ENCODE measurements at places on chromosomes 7 and 10.

DNA sequence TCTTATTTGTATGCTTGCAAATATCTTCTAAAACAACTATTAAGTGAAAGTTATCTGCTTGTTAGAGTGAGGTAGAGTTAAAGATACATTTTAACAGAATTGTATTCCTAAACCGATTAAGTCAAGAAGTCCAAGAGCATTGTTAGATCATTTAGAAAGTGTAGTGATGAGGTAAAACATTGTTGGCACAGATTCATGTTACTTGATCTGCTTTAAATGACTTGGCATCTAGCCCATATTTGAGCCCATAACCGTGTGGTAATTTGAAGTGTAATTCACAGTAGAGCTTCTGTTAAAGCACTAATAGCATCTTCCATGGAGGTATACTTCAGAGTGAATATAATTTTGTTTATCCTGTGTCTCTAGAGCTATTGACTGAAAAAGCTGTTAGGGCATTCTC, 62.1 kb downstream of the PTEN start:
- peak; percentile 28 for DNase-seq

GRCh38 chr10:60299961-60300883, 89.5 kb downstream of the ANK3 start:
- DNase-seq: no peak

DNA sequence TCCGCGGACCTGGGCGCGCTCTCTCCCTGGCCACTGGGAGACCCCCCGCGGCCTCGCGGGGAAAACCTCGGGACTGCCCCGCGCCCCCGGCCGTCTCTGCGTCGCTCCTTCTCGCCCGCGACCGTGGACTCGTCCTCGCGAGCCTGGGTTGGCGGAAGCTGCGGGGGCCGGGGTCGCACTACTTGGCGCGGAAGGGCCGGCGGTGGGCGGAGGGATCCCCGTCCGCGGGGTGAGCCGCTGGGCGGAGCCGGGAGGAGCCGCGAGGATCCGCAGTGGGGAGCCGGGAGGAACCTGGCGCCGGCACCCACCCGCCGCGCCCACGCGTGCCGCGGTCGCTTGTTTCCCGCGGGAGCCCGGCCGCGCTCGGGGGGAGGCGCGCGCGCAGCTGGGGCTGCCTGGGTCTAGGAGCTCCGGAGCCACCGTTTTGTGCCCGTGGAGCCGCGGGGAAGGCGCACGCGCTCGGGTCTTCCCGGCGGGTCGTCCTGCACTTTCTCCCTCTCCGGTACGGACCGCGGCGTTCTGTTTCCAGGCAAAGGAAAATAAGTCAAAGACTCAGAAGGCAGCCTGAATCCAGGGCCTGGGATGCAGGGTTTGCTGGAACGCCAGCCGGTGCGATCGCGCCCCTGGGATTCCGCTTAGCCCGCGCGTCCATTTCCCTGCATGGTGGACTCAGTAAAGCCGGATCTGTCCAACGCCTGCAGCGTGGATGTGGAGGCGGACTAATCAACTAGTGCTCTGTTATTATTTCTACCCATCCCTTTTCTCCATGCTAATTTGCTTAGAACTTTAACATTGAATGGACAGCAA, 28.7 kb upstream of the KMT2C start:
- DNase-seq: peak; percentile 73

GRCh38 chr7:105674200-105674920, 93.1 kb upstream of the EFCAB10 start:
- no peak for DNase-seq

- DNase-seq: no peak
These were observed 2.6 kb downstream of the CUX1 start for GRCh38 chr7:101819913-101820522.

DNA sequence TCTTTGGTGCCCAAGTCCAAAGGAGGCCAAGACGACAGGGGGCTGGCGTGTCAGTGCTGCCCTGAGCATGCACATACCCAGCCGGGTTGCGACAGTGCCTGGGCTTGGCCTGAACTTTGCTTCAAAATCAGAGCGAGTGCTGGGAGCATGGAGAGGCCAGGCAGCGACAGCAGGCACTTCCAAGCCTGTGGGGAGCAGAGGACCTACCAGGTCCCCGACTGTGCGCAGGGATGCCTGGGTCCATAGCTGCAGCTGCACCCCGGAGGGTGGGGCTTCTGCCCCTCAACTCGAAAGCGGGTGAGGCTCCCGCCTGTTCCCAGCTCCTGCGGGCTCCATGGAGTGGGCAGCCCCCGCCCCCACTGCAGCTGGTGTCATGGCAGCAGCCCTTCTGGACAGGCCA, 79.1 kb downstream of the HDAC9 start:
- DNase-seq: no peak

DNA sequence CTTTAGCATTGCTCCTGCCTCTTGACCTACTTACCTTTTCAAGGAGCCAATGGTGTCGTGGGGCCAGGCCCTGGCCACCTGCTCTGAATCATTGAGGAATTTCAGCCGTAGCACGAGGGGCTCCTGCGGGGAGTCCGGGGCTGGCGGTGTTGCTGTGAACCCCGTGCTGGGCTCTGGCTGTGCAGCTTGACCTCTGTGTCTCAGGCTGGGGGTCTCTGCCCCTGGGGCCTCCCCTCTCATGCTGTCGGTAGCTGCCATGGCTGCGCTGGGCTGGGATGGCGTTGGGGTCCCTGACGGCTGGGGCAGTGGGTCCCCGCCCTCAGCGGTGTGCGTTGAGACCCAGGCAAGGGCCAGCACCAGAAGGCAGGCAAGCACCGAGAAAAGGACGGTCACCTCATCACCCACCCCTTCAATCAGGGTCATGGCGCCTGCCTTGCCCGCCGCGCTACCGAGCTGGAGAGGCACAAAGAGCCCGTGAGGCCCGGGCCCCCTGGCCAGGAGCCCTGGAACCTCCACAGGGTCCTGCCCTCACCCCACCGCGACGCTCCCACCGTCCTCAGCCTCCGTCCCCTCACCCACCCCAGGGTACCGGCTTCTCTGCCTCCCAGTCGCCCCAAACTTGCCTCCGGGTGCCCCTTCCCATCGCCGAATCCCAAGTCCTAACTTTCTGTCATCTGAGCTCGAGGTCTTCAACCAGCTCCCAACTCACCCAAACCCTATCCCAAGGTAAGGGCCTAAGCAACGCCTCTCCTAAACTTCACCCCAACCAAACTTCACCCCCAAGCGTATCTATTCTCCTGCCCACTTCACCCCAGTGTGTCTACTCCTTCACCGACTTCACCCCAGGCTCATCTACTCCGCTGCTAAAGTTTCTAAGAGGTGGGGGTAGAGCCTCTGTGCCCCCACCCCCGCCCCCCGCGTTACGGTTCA, 887 bp downstream of the TMUB1 start:
- no peak for DNase-seq

DNA sequence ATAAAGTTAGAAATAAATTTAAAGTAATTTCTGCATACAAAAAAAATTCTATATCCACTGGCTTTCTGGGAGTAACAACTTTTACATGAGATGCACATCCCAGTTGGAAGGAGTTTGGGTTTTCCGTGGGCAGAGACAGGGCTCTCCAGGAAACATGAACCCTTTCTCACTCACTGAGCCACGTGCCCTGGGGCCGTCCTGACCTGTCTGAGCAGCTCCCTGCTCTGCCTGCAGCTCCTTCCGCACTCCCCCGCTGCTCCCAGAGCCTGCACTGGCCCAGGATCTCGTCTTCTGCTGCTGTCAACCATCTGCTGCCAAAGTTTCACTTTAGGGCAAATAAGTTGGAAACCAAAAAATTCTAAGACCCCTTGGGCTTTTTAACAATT, 169.1 kb downstream of the DIP2C start:
- DNase-seq: peak; percentile 28

DNA sequence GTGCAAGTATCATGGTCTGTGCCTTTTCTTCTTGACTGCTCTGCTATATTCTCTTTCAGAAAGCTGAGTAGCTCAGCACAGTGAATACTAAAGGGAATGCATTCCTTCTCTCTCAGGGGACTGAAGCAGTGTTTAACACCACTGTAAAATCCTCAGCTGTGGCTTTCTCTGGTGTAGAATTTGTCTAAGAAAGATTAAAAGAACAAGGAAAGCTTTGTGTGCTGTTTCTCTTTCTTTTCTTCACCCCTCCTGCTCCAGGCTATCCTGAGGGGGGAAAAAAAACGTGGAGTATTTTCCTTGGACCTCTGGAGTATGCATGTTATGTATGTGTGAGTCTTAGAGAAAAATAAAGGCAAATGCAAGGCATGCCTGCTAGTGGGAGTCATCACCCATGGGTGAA, 383.9 kb downstream of the AUTS2 start:
- no peak for DNase-seq

DNA sequence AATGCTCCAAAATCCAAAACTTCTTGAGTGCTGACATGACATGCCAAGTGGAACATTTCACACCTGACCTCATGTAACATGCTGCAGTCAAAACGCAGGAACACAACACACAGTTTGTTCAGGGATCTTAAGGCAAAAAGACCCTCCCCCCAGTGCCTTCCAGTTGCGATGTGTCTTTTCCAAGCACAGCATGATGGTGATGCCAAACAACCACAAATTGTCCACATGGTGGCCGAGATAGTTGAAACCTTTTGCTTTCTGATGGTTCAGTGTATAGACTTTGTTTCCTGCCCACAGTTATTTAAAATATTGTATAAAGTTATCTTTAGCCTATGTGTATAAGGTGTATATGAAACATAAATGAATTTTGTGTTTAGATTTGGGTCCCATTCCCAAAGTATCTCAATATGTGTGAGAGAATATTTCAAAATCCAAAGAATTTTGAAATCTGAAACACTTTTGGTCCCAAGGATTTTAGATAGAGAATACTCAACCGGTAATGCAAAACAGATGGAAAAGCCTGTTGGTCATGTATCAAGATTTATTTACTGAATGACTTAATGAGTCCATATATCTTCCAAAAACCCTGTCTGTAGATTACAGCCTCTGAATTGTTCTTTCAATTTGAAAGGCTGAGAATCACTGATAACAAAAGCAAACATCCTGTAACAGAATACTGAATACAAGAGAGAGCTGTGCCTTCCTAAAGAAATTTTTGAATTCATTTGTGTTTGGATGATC, 93.4 kb upstream of the OIT3 start:
- peak; percentile 21 for DNase-seq

DNA sequence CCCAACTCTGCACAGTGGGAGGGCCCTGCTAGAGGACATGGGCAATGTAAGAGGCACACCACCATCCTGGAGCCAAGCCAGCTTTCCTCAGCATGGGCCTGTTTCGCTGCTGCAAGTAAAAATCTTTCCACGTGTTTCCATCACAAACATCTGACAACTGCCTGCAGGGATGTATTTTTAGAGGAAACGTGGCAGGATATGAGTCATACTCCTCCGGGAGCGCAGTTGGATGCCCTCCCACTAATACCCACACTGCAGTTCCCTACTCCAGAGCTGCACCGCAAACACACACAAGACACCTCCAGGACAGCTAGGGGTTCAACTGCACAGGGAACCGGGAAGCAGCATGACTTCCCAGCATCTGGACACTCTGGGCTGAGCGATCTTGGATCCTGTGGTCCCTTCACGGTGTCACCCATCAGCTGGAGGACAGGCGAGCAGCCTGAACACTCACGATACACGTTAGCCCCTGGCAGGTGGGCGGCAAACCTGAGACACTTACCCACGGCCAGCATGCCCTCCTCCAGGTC, 26.1 kb downstream of the PLAC9 start:
- peak; percentile 99 for DNase-seq

Data from EL (cell line).